Anterior cingulate cortex (tissue), 58 donors: ENCODE measurements at places on chromosomes 2 and 18.

GRCh38 chr2:40332191-40332826 is 119.6 kb downstream of the SLC8A1 start:
- no peak for DNase-seq

GRCh38 chr18:26940744-26941398 is 75.4 kb upstream of the AQP4 start:
- DNase-seq, result no peak

GRCh38 chr2:134365356-134365755 is 111.5 kb downstream of the MGAT5 start:
- no peak for DNase-seq

GRCh38 chr2:73952499-73953446 is 26.1 kb downstream of the DGUOK start:
- DNase-seq, result peak; percentile 64

DNA sequence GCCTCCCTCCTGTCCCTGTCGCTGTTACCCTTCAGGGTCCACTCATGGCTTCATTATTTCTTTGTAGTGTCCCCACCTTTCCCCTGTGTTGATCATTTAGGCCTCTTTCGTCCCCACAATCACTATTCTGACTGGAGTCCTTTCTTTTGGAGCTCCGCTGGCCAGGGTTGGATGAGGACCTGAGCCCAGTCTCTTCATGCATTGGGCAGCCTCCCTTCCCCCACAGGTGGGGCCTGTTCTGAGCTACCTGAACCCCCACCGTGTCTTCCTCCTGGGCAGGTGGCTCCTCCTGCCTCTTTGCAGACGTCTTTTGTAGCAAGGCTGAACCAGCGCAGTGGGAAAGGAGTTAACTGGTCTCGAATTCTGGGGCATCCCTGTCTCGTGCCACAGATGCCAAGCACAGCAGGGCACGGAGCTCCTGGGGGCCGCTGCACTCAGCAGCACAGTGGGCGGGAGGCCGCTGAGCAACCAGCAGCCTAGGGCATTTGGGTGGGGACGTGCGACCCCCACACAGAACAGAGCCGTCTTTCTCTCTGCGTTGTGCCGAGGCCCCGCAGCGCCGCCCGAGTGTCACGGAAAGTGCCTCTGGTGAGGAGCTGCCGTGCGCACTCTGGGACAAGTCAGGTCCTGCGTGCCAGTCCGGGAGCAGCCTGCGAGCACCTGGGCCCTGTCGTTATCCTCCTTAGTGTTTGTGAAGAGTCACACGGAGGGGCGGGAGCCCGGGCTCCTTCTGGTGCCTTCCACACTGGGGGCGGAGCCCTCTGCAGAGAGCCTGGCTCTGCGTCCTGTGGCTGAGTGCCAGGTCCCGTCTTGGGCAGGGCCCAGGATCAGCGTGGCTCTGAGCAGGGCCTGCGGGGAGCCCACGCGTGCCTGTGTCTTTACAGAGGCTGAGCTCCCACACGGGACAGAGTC is 130.1 kb downstream of the NFATC1 start:
- DNase-seq, result no peak

- DNase-seq, result no peak
Observed at GRCh38 chr18:3660739-3661515, 211.0 kb downstream of the TGIF1 start.

DNA sequence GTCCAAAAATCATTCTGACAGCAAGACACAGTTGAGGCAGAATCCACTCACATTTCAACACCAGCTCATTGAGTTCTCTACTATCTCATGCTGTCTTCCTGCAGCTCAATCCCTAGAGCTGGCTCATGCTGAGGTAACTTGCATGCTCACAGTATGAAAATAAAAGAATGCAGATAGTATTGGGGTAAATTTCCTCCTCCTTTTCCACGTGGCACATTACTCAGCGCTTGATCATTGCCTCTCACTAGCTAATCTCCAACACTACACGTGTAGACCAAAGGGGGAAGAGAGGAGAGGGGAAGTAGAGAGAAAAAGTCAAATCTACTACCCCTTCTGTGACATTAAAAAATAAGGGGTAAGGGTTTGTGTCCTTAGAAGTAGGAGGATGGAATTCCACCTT is 300.6 kb downstream of the AFF3 start:
- DNase-seq, result no peak

GRCh38 chr18:60157810-60158209 is 214.8 kb downstream of the MC4R start:
- DNase-seq, result no peak

DNA sequence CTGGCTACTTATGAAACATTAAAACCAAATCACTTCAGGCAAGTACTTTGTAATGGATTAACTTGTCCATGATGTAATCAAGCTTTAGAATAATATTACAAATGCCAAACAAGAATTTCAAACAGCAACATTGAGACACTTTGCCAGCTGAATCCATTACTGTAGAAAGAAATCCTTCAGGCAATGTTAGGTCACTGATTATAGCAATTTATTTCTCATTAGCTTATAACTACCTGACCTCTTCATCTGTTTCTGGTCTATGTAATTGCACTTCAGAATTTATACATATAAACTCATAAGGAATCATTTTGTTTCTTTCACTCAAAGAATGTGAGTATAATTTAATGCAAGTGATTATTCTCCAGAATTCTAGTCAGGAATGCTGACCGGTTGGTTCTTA is 692.6 kb upstream of the TMEFF2 start:
- no peak for DNase-seq

- no peak for DNase-seq
Observed at GRCh38 chr2:134588556-134588955, 130.2 kb downstream of the TMEM163 start.

GRCh38 chr2:215607766-215608165 is 171.9 kb upstream of the FN1 start:
- DNase-seq, result no peak

DNA sequence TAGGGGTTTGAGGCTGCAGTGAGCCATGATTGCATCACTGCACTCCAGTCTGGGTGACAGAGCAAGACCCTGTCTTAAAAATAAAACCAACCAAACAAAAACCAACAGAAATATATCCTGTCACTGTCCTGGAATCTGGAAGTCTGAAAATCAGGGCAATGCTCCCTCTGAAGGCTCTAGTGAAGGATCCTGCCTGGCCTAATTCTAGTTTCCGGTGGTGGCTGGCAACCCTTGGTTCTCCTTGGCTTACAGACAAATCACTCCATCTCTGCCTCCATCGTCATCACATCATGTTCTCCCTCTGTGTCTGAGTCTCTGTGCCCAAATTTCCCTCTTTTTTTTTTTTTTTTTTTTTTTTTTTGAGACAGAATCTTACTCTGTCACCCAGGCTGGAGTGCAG is 15.9 kb upstream of the VPS4B start:
- DNase-seq, result no peak

DNA sequence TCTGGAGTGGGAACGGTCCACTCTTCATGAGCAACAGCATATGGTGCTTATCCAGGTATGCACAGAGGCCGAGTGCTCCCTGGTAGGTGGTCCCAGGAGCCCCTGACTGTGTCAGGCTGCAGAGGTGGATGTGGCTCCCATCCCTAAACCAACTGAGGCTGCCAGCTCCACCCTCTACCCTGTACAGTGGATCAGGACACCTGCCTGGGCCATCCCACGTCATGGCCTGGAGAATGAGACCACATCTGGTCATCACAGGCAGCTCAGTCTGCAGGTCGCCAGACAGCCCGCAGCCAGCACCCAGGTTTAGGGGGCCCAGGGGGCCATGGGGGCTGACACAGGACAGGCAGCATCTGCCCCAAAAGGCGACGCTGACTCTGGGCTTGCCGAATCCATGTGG is 100.3 kb upstream of the TMEM18 start:
- no peak for DNase-seq

GRCh38 chr2:169513926-169514325 is 4.4 kb downstream of the KLHL41 start:
- no peak for DNase-seq

DNA sequence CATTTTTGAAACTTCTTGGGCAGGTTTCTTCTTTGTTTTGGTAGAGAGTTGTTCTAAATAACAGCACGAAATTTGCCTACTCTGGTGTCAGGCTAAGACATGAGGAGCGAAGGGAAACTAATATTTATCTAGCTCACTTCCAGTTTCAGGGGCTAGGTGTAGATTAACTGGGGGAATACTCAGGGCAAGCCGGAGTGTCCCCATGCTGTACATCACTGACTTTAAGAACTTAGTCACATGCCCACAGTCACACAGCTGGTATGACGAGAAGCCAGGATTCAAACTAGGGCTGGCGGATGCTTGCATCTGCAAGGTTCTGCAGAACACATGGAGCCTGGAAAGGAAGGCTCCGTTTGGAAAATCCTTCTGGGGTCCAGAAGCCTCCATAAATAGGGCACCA is 133.3 kb downstream of the ALPK2 start:
- no peak for DNase-seq
